ENCODE measurements at places on chromosomes 5 and 9.

- DNase-seq: no peak
Measured at GRCh38 chr9:109278848-109279247, 42.0 kb downstream of the EPB41L4B start.

DNA sequence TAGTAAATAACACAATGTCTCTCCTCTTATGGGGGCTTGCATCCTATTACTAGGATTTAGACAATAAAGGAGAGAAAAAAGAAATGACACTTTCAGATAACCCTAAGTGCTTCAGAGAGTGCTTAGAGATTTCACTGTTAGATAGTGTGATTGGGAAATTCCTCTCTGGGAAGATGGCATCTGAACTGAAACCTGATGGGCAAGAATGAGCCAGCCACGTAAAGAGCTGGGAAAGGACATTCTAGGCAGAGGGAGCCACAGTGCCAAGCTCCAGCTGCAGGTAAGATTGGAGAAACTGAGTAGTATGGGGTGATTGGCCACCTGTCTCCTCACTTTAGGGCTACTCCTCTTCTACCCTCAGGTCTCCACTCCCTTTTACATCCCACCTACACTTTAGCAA, 14.5 kb downstream of the CDO1 start:
- no peak for DNase-seq

GRCh38 chr9:27361492-27361891, 64.5 kb upstream of the EQTN start:
- DNase-seq: no peak

DNA sequence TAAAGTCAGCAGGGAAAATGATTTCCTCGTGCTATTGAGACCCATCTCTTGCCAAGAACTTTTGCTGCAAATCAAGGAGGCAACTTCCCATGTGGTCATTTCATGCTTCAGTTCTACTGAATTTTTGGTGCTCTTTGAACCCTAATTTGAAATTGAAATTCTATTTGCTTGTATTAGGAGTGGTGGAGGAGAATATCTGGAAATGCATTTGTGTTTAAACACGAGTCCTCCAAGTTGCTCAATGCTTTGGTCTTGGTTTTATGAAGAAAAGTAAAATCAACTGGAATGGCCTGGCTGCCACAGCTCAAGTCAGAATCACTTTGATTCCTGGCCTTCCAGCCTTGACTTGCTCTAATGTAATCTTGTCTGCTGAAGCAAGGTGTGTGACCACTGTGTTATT, 613.2 kb downstream of the TLE1 start:
- DNase-seq: no peak

DNA sequence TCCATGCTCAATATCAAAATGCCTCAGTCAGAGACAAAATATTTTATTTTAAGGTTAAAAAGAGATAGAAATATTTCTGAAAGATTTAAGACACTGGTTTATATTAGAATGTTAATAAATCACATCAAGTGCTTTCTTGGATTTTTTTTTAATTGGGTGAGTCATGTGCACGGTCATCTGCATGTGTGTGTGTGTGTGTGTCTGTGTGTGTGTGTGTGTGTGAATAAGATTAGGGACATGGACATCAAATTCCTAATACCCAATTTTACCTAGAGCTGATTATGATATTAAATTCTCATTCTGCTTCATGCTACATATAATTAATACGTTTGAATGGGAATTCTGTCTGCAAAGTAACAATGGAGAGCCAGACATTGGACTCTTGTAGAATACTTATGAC, 122.9 kb downstream of the BASP1 start:
- no peak for DNase-seq

GRCh38 chr9:94289691-94290090, 30.6 kb downstream of the ZNF169 start:
- no peak for DNase-seq

DNA sequence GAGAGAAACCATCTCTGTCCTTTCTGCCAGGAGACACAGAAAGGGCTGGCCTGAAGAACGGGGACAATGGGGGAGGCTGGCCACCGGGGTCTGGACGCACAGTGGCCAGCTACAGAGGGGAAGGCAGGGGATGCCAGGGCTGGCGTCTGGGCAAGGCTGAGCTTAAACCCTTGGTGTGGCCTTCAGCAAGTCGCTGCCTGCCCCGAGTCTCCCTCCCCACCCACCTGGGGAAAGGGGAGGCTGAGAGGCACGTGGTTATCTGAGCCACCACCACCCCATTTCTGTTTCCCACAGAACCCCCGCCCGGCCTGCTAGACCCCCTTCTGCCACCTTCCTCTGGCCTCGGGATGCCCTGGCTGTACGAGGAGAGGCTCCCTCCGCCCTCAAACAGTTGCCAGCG, 115.3 kb downstream of the VAV2 start:
- no peak for DNase-seq

All from HAP-1 (cell line).